Skeletal muscle cell (primary cell): ENCODE measurements at places on chromosomes 6 and 20.

DNA sequence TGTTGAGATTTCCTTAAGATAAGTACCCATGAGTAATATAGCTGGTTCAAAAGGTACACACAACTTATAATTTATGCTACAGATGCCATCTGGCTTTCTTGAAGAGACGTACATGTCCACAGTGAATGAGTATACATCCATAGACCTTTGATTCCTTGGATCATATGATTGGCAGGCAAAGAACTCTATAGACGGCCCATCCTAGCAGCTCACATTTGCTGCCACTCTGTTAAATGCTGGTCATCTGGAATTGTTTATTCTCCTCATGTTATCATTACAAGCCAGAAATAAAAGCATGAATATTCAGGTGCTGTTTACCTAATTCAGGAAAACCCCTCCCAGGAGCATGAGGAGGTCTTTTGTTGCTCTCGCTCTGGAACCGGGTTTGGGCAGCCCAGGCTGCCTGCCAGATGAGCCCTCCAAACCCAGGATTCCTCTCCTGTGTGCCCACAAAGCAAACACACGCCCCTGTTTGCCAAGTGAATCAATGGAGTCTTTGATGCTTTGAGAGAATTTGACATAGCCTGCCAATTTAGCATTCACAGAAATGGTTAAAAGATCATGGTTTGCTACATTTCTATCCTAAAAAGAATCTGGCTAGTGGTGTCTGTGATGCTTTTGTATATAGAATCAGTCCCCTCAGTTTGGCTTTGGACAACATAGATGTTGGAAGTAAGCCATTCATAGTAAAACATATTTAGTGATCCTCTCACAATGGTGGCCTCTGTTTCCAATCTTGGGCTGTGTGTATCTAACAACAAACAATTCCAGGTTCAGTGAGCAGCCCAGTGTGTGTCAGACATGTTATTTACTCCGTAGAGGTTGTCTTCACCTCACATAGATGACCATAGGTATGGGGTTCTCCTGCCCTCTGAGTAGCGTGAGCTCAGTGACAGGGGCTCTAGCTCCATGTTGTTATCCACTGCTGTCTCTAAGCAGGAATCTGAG, 17.5 kb upstream of the PLCG1 start:
- no peak for DNase-seq

DNA sequence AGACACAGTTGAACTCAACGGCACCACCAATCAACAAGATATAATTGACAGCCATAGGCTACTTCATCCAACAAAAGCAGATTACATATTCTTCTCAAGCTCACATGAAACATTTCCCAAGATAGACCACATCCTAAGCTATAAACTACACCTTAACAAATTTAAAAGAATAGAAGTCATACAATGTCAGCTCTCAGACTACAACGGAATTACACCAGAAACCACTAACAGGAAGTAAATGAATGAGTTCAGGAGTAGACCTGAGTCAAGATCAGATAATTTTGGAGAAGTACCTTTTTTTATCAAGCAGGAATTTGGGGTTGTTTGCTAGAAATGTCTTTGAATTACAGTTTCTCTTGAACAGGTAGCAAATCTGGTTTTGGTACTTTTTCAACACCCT, 237.8 kb downstream of the TBX18 start:
- no peak for DNase-seq

DNA sequence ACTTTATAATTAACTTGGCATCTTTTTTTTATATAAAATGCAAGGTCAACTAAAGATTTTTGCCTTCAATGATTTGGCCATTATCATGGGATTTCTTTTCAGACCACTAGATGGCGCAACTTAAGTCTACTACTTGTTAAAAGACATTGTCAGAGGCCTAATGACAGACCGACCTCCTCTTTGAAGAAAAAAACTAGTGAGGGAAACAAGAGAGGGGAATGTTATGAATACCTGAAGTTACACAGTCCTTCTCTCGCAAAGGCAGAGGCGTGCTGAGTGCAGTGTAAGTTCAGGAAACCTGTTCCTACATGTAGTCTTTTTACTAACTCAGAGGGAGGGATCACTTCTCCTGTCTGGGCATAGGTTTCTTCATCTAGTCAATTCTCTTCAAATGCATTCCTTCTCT, 9.3 kb downstream of the TRAPPC3L start:
- no peak for DNase-seq

DNA sequence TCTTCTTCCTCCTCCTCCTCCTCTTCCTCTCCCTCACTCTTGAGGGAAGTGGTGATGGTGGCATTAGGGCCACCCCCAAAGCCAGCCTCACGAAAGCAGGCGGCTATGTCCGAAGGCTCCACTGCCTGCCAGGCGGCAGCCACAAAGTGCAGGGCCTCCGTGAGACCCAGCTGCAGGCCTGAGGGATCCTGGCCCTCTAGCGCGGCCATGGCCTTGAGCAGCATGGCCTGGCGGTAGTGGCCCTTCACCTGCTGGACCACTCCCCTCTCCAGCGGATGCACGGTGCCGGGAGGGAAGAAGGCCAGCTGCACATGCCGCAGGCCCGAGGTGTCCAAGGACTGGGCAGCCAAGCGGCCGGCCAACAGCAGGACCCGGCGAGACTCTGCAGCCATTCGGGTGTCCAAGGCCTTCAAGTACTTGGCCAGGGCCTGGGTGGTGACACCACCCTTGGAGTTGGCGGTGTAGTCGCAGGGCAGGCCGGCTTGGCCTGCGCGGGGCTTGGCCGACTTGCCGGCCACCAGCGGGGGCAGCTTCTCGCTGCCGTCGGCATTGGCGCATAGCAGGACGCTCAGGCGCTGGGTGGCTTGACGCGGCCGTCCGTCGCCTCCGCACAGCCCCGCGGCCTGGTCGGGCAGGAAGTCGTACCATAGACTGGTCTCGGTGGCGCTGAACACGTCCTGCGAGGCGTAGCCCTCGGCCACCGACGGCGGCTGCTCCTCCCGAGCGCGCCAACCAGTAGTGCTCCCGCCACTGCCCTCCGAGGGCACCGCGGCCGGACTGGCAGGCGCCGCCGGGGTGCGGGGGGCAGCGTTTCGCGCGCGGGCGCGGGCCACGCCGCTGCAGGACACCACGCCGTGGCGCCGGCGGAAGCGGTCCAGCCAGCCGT, 1.1 kb downstream of the CENPB start:
- DNase-seq: no peak
